ENCODE measurements at places on chromosomes 2 and 18.

DNA sequence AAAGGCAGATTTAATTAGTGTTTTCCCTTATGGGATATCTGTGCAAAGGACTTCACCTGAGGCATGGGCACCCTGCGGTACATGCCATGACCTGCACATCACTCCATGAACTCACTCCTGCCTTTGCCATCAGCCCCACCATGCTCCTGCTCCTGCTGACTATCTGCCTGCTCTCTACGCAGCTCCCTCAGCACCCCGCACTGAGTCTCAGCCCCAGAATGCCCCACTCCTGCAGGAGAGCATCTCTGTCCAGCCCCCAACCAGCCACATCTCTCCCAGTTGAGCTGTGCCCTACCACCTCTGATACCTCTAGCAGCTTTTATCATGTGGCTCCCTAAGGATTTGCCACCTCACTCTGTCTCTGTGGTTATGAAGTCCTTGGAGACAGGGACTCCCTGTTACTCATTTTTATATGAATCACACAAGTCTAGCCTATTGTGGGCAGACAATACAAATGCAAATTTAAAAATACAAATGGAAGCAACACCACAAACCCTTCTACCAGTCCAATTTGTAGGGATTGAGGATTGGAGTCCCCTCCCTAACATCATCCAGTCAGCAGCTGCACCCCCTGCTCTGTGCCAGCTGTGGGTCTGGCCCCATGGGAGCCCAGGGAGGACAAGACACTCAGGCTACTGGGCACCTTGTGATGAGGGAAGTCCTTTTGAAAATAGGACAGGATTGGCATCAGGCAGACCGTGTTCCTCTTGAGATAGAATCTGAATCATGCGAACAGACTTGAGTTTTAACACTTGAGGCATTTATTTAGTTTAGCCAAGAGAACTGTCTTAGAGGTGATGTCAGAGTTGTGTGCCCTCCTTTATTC is 689.6 kb upstream of the HS6ST1 start:
- no peak for DNase-seq

- DNase-seq = no peak
Observed at GRCh38 chr18:42654556-42654955, 460.9 kb downstream of the RIT2 start.

- no peak for DNase-seq
Observed at GRCh38 chr2:42613281-42614064, 45.0 kb downstream of the MTA3 start.

- DNase-seq = no peak
Observed at GRCh38 chr2:239057533-239057932, 209.6 kb downstream of the TWIST2 start.

DNA sequence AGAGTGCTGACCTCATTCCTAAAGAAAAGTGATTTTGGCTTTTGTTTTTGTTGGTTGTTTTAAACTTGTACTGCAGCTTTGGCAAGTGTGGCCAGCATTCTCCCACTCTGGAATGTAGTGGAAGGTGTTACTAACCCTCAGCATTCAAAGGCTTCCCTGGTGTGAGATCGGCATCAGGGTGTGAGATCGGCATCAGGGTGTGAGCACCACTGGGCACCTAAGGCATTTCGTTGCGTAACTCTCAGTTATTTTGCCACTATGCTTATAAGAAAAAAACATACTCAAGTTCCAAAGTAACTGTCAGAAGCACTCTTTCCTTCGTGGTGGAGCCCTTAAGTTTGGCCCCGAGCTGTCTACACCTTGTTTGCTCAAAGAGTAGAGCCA is 1.7 kb downstream of the CYBRD1 start:
- DNase-seq = no peak

GRCh38 chr2:16189029-16189835 is 248.9 kb downstream of the MYCN start:
- DNase-seq = no peak
